EH (cell line): ENCODE measurements at places on chromosomes 1 and 21.

DNA sequence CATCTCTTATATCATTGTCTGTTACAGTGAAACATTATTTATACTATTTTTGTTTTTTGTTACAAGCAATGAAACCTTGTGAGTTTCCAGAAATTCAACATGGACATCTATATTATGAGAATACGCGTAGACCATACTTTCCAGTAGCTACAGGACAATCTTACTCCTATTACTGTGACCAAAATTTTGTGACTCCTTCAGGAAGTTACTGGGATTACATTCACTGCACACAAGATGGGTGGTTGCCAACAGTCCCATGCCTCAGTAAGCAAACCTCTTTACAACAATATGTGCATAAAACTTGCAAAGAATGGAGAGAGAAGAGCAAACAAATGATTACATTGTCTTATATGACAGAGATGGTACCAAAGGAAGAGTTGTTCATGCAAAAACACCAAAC lies 22.4 kb downstream of the CFHR4 start:
- peak; percentile 14 for DNase-seq

DNA sequence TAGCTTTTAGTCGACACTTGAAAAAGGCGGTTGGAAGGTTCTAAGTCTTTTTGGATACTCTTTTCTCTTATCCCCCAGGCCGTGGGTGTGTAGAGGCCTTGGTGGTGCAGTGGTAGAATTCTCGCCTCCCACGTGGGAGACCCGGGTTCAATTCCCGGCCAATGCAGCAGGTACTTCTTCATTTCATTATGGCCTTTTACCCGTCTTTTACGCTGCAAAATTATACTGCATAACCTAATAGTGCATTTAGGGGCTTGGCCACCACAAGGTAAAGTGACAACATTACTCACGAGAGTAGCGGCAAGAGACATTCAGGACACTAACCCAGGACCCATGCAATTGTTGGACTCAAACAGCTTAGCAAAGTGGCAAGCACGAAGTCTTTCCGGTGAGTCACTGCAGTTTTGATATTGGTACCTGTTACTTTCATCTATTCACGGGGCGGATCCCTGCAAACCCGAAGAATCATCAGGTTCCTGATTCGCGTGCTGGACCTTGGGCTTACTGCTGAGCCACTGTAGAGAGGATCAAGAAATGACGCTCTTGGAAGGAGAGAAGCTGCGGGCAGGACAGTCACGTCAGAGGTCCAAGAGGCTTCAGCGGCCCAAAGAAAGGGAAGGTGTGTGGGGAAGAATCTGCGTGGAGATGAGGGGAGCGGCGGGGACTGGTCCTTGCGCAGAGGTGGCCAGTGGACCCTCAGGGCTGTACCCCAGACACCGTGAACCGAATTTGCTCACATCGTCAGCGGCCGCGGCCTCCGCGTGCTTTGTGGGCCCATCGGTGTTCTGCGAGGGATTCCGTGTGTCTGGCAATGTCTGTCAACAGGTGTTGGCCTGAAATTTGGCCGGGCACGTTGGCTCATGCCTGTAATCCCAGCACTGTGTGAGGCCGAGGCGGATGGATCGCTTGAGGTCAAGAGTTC lies 12.9 kb upstream of the RNU1-4 start:
- peak; percentile 54 for DNase-seq

DNA sequence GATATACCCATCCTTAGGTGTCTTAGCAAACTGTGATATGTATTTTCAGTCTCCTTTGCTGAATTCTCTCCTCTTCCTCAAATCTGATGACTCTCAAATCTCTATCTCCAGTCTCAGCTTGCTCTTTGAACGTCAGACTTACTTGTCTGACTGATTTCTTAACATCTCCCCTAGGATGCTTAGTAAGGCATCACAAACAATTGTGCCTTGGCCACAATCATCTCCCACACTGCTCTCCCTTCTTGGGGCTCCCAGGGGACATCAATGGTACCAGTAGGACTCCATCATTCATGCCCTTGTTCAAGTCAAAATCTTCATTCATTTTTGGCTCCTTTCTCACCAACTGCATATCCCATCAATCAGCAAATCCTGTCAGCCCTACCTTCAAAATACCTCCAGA lies 42.0 kb downstream of the GNG12 start:
- no peak for DNase-seq

DNA sequence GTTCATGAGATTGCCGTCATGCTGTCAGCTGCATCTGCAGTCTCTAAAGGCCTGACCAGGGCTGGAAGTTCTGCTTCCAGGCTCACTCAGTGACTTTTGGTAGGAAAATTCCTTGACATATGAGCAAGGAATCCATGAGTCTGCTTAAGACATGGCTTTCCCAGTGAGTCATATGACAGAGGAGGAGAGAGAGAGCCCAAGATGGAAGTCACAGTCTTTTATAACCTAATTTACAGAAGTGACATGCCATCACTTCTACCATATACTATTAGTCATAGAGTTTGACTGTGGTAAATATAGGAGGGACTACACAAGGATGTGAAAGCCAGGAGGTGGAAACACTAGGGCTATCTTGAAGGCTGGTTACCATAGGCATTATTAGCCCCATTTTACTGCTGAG lies 115.2 kb downstream of the ROR1 start:
- DNase-seq, result peak; percentile 36

- no peak for DNase-seq
These were observed 37.3 kb downstream of the NPHP4 start for GRCh38 chr1:5954964-5955363.

DNA sequence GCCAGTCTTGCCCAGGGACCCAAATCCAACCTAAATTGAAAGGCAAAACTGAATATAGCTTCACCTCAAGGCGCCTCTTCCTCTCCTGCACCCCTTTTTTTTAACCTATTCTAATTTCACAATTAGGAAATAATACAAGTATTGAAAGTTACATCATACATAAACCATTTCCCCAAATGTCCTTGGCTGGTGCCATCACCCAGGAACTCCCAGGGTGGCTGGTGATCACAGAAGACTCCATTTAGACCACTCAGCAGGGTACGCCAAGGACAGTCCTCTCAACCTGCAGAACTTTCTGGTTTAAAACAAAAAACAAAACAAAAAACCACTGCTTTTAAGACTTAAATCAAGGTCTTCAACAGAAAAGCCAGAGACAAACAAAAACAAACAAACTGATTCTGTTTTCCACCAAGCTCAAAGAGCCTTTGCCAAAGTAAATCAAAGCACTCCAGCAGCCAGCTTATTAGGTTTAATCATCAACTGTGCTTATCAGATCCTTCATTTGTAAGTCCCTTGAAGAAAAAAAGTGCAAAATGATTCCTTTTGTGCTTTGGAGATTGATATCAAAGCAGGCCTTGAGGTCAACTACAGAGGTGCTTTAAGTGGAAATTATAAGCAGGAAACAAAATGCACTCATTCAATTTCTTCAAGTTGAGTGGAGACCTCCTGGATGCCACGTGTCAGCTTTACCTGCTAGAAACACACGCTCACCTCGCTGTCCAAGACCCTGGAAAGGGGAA lies 113.0 kb downstream of the ETS2 start:
- DNase-seq, result no peak

- DNase-seq, result no peak
These were observed 46.0 kb downstream of the NKAIN1 start for GRCh38 chr1:31193729-31194128.

- DNase-seq, result no peak
These were observed 106.7 kb downstream of the SLC45A1 start for GRCh38 chr1:8424539-8425116.

- DNase-seq, result no peak
These were observed 43.8 kb downstream of the XPR1 start for GRCh38 chr1:180675586-180675985.

GRCh38 chr1:212928323-212929291 lies 21.7 kb upstream of the VASH2 start:
- DNase-seq, result peak; percentile 50

- DNase-seq, result peak; percentile 65
These were observed 26.4 kb upstream of the RUNX1 start for GRCh38 chr21:35075546-35075945.

GRCh38 chr1:157153746-157154145 lies 15.6 kb upstream of the ETV3 start:
- DNase-seq, result no peak

GRCh38 chr1:169327875-169328274 lies 39.7 kb downstream of the NME7 start:
- no peak for DNase-seq

DNA sequence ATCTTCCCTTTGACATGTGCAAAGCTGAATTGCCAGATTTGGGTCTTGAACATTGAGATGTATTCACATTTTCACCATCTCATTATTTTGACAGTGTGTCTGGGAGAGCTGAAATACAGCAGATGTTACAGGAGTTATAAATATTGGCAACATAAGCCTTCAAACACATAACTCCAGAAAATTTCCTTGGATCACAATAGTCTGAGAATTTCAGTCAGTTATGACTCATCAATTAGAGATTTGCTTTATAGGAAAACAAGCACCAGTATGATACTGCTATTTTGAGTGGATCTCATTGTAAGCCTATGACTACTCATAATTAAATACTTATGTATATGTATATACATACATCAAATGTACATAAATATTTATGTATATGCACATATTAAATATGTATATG lies 1171.8 kb downstream of the AMY1C start:
- DNase-seq, result no peak

DNA sequence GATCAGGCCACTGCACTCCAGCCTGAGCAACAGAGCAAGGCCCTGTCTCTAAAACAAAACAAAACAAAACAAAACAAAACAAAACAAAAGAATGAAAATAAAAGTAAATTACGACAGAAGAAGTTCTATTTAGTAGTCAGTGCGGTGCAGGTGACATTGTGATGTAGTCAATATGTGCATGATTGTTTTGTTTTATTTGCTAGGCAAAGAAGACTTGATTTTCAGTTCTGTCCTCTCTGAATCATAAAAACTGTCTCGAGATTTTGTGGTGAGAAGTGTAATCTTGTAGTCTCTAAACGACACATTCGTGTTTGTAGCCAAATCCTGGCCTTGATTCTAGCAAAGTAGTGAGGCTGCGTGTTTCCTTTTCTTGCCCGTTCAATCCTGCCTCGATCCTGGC lies 23.5 kb downstream of the PEX14 start:
- no peak for DNase-seq

GRCh38 chr1:212962509-212962908 lies 12.2 kb downstream of the VASH2 start:
- no peak for DNase-seq

- DNase-seq, result peak; percentile 14
These were observed 44.6 kb downstream of the ZFYVE9 start for GRCh38 chr1:52186449-52186848.

DNA sequence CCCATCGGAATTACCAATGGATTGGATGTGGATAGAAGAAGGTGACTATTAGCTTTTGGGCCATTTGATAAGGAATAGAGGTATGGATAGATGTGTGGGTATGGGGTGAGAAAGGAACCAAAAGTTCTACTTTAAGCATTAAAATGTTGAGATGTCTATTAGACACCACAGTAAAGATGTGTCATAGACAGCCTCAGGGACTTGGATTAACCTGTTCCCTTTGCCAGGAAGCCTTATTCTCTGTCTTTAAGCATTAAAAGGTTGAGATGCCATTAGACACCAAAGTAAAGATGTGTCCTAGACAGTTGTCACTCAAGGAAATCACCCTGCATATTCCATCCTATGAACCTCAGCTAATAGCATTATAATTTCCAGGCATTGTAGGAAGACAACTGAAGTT lies 11.0 kb upstream of the DENND1B start:
- DNase-seq, result no peak

DNA sequence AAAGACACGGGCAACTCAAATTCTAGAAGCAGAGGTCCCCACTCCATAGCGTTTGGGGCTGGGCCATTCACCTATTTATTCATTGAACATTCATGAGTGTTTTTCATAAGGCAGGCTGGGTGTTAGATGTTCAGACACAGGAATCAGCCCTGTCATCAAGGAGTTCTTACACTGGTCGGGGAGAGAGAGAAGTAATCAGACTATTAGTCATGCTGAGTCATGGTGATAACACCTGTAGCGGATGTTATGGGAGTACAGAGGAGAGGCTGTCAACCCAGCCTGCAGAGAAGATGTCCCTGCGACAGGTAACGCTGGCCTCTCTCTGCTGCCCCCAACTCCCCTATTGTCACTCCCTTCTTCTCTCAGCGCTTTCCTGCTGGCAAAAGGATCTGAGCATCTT lies 17.2 kb downstream of the LY9 start:
- no peak for DNase-seq

GRCh38 chr1:46158312-46159281 lies 16.3 kb upstream of the TSPAN1 start:
- no peak for DNase-seq

DNA sequence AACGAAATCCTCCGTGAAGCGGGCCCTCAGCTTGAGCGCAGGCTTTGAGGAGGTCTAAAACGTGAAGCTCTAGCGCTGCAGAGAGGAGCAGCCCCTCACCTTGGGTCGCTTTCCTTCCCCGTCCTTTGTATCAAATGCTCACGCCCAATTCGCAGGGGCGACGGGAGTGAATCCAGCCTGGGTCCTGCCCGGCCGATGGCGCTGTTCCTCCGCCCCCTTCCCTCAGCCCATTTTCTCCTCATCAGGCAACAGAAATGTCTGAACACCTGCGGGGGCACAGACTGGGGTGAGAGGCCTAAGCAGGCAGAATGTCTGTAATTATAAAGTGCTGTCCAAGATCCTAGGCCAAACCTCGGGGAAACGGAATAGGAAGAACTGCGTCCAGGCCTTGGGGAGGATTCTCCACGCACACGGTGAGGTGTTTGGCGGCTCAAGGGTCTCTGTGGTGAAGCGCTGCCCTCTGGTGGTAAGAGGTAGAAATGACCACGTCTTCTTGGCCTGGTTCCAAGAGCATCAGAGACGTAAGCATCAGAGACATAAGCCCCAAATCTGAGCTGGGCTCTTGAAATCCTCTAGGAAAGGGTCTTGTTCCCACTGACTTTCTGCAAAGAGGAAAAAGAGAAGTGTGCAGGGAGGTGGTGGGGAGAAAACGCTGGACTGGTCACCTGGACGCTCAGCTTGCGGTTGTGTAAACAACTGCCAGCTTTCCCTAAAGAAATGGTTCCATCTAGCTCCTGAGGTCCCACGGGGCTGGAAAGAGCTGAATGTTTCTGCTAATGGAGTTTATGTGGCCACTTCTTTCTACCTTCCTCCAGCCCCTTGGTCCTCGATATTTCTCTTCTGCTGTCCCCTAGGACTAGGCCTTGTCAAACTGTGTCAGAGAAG lies 92.1 kb upstream of the CD53 start:
- peak; percentile 66 for DNase-seq

- DNase-seq, result no peak
These were observed 47.1 kb downstream of the TESK2 start for GRCh38 chr1:45443580-45444446.

DNA sequence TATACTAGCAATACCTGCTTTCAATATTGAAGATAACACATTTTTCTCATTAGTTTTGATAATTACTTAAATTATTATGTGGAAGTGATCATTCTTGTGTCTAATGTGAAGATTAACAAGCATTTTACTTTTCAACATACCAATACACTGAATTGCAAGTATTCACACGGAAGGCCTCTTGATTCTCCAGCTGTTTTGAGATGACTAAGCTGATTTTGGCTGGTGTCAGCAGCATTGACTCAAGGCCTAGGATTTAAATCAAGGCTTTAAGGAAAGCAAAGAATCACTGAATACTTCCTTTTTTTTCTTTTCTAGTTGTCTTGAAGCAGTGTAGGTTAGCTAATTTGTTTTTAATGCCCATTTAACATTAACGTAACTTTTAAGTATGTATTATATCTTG lies 373.7 kb downstream of the SRGAP2C start:
- peak; percentile 76 for DNase-seq
